Pons (tissue), 1 donor: ENCODE measurements at places on chromosomes 7 and 10.
A peak's percentile ranks its signal among the peaks of the same experiment; 100 is the strongest.

- DNase-seq = no peak
Observed at GRCh38 chr10:63547628-63548360, 26.6 kb downstream of the REEP3 start.

DNA sequence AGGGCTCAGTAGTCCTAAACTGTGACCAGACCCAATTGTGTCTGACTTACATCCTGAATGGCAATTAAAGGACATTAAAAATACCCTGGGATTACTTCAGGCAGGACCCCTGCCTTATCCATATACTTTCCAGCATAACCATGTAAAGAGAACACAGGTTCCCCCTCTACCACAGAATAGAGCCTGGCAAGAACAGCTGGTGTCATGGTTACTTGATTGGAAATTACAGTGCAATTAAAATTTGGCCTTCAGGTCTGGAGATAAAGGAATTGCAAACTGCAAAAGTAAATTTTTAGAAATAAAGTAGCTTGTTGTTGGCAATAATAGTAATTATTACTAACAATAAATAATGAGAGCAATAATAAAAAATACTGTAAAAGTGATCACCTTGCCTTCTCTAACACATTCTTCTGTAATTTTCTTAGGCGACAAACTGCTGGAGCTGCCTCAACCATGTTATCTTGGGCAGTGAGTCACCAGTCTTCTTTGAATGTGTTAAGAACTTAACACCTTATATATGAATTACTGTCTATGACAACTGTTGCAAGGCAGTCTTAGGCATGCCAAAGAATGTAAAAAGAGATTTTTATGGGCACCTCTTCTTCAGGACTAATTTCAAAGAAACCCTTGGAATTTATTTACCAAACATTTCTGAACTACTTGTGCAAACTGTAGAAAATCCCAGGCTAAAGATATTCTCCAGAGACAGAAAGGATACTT, 53.7 kb downstream of the HIBADH start:
- no peak for DNase-seq

DNA sequence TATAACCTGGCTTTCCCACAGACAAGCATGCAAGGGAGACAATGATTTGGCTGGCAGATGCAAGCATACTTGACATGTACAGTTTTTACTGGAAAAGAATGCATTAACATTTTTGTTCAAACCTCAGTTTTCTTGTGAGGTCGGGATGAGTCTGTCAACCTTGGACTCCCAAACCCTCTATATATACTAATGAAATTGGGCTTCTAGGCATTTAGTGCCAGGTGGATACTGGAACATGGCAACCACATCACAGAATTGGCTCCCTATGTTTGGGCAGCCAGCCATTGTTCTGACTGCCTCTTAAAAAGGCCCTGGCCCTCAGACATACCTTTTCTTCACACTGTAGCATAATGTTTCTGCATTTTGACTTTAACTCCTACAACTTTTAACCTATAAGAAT, 39.1 kb downstream of the CDK6 start:
- DNase-seq = no peak

GRCh38 chr10:13717936-13718772, 131.4 kb downstream of the PRPF18 start:
- peak; percentile 41 for DNase-seq

DNA sequence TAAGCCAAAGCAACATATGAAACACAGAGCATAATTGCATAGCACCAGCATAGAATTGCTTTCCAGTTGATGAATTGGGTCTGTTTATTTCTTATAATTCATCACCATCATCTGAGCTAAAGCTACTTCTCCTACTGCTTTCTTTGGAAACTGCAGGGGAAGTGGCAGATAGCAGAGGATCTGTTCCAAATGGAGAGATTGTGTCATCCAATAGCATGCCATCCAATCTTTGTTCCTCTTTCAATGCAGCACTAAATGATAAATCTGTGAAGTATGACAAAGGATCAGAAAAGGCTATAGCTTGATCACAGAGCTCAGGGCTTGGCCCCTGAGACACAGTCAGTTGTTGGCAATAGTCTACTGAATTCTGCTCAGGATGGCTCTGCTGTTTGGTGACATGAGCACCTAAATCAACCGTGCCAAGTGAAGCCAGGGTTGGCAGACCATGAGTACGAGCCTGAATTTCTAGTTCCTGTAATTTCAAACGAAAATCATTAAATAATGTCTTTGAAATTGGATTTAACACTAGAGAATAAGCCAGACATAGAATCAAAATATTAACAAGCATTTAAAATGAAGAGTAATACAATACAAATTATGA, 90.0 kb downstream of the TFEC start:
- DNase-seq = peak; percentile 8

GRCh38 chr7:134451656-134452055, 7.2 kb downstream of the AKR1B1 start:
- DNase-seq = peak; percentile 37

GRCh38 chr10:43093423-43094076, 16.7 kb downstream of the RET start:
- peak; percentile 16 for DNase-seq

- no peak for DNase-seq
Observed at GRCh38 chr7:76283254-76284159, 19.0 kb upstream of the HSPB1 start.

- no peak for DNase-seq
Observed at GRCh38 chr7:143245123-143245522, 18.1 kb upstream of the GSTK1 start.

GRCh38 chr7:112279042-112279441, 72.5 kb downstream of the ZNF277 start:
- DNase-seq = no peak

DNA sequence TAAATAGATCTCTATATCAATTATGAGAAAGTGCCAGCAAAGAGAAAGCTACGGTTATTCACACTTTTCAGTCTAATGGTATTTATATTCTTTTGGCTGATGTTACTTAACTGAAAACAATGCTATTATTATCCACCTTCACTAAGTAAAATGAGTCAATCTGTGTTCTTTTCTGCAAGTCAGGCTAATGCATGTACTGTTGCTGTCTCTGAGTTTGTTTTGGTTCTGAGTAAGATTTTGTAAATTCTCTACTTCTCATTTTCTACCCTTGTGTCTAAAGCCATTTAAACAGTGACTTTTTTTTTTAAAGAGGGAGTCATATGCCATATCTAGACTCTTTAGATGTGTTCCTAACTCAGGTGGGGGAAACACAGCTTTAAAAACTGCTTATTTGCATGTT, 7.5 kb downstream of the VWC2 start:
- no peak for DNase-seq

DNA sequence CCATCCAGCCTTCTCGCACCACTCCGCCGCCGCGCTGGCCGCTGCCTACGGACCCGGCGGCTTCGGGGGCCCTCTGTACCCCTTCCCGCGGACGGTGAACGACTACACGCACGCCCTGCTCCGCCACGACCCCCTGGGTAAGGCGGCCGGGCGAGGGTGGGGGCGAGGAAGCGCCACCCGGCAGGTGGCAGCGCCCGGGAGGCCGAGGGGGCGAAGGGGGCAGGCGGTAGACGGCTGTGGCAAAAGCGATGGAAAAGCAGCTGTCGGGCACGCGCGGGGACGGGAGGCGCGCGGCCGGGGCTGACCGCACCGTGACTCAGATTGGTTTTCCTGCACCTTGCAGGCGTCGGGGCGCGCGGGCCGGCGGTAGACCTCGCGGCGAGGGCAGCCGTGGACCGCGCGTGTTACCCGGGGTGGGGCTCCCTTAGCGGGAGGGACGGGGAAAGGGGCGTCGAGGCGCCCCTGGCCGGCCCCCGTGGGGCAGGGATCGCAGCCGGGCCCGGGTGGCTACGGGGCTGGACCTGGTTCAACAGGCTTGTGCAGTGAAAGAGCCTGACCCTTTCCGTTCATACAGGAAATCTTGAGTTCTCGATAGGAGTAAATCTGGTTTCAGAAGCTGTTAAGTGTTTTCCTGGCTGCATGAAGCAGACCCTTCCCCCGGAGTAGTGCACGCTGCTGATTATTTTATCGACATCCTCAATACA, 608 bp downstream of the HHEX start:
- no peak for DNase-seq

DNA sequence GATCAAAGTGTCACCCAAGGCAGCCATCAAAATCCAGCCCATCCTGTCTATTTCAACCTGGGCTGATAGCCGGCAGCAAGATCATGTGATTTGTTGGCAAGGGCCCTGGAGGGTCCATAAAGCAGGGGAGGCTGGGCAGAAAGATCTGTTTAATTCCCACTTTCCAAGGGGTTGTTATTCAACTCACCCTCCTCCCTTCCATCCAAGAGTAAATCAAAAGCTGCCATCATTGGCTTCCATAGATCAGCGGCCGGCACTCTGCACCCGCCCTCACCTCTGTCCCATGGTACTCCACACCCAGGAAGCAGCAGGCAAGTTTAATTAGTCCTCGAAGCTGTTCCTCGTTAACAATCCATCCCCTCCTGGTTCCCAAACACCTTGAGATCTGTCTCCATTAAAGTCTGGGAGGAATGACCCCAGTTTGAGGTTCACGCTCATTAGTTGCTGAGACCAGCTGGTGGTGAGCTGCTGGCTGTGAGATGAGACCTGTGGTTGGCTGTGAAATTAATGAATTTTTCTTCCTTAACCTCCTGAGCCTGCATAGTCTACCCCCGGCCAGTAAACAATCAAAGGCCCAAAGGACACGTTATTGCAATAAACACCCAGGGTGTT, 120.6 kb upstream of the CHST15 start:
- no peak for DNase-seq

GRCh38 chr7:80432166-80432565, 79.7 kb downstream of the GNAT3 start:
- no peak for DNase-seq

DNA sequence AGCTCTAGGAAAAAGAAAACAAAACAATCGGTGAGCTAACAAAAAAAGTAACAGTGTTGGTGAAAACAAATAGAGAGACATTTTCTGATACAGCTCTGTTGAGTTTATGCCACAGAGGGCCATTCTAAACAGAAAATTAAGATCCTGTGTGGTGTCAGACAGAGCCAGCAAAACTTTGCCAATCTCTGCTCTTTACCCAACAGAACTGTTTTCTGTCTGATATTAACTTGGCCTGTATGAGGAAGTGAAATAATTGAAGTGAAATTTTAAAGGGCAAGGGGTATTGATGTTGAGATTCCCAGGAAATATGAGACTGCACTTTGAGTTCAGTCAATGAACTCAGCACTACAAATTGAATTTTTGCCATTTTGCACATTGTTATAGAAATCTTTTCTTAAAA, 101.0 kb downstream of the AOAH start:
- peak; percentile 34 for DNase-seq

DNA sequence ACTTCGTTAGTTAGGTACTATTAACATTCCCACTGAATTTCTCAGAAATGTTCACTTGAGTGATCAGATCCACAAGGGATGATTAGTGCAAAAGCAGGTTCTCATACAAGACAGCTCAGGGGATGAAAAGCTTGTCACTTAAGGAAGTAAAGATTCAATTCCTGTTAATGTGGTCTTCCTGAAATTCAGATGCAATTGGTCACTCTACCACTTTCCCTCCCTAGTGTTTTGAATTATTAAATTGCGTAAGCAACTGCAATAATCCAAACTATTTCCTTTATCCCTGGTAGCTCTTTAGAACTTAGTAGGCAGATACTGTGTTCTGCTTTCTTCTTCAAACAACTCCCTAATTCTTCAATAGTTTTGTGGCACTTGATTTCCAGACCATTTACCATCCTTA, 121.4 kb downstream of the MAGI2 start:
- DNase-seq = no peak

GRCh38 chr10:33917069-33917780, 582.8 kb upstream of the NRP1 start:
- no peak for DNase-seq

DNA sequence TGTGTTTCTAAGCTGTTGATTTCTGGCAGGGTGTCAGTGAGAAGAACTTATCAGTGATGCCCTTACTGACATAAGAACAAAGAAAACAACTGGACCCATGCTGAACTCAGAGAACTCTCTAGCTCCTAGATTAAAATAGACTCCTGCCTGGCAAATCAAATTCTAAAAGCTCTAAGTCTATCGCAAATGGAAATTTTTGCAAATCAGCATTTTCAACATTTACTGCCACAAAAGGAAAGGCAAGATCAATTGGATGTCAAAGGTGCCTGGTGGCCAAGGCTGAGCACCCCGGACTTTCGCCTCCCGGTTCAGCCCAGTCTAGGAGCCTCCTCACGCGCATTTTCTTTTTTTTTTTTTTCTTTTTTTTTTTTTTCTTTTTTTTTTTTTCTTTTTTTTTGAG, 251.6 kb downstream of the TCERG1L start:
- DNase-seq = no peak

- DNase-seq = no peak
Observed at GRCh38 chr7:69839782-69840181, 241.5 kb downstream of the AUTS2 start.

DNA sequence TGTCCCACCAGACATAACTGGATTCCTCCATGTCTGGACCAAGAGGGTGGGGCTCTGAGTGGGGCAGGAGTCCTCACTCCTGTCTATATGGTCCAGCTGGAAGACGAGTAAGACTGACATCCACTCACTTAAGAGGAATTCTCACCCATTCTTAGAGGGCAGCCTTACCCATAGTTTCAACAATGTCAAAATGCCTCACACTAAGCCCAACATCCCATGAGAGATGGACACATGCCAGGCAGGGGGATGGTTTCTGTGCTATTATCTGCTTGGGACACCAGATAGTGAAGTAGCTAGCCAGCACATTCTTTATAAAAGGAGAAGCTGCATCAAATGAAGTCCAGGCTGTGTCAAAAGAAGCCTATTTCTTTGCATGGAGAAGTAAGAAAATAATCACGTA, 4.7 kb upstream of the LANCL2 start:
- DNase-seq = no peak

DNA sequence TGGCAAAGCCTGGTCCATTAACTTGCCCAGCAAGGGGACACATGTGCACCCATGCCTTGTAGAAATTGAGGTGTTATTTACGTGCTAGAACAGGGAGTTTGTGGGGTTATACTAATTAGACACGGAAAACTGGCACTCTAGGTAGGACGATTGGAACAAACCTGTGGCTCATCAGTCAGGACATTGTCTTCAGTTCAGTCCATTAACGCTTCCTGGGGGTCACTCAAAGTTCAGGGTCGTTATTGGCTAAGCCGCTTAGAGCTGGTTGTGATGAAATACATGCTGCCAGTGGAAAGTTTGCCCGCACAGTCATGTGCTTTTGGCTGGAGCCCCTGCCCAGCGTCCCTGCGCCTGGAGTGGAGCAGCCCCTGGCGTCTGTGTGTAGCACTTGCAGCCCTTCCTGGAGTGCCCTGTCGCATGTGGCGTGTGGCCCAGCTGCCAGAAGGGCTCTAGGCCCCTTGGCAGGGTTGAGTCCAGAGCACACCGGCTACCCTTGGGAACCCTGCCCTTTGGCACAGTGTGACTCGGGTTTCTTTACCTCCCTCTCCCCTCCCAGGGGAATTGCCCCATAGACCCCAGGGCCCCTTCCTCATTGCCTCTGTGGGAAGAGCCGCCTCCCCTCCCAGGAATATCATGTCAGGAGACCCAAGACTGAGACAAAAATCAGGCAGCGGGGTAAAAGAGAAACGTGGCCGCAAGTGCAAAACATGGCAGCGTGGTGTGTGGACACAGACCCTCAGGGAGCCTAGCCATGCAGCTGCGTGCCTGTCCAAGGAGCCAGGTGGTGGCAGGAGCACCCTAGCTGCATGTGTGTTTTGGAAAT, 9.8 kb downstream of the ZNF775 start:
- peak; percentile 86 for DNase-seq

- no peak for DNase-seq
Observed at GRCh38 chr10:3442451-3442990, 269.9 kb upstream of the PITRM1 start.

GRCh38 chr7:102122026-102122425, 164.6 kb upstream of the SH2B2 start:
- DNase-seq = no peak
